ENCODE measurements at places on chromosomes 7 and 10.

DNA sequence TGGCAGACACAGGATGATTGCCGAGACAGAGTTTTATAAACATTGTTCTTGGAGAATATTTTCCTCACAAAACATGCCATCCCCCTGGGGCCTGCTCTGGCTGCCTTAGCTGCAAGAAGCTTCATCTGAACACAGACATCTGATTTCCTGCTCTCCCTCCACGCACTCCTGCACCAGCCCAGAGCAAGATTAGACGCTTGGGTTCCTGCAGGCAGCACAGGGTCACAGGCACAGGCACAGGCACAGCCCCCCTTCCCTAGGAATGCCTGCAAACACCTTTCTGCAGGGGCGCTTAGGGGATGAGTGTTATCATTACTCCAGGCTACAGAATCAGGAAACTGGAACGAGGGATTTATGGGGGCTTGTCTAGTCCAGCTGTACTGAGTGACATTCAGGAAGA, 450.3 kb downstream of the GRID1 start:
- DNase-seq = no peak

GRCh38 chr7:107499731-107500130, 29.9 kb downstream of the GPR22 start:
- DNase-seq = no peak

DNA sequence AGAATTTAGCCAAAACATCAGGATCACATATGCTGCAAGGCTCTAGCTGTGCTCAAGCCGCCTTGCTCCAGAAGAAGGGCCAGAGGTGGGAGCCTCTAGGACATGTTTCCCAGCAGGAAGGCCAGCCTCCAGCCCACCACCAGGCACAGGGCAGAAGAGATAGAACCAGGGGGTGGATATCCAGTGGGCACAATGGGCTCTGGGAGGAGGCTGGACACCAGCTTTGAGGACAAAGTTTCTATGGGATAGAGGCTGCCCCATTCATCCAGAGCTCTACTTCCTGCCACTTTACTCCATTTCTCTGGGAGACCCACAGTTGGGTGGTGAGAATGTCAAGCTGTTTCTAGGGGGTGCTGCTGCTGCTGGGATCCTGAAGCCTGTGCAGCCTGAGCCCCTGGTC, 77.1 kb downstream of the ARHGAP22 start:
- no peak for DNase-seq

GRCh38 chr7:142916508-142916907, 17.0 kb downstream of the TRPV5 start:
- DNase-seq = no peak

- no peak for DNase-seq
Observed at GRCh38 chr10:47238331-47239095, 61.5 kb upstream of the GDF10 start.

DNA sequence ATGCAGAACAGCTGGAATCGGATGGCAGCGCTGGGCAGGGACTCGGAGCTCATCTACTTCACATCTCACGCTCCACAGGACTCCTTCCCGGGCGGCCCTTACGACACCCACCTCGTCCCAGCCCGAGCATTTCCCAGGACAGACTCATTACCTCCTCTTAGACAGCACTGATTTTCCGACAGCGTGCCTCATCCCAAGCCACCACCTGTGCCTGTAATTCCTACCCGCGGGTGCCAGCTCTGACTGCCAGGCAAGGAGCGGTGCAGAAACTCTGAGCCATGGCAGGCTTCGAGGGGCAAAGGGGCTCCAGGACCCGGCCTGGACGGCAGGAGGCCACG, 25.6 kb downstream of the GPER1 start:
- DNase-seq = no peak

Data from CD4-positive, alpha-beta T cell treated with Interleukin-4 for 4 hours (primary cell).